ENCODE measurements at places on chromosomes 5 and 9. TPM values are rescaled to one million over a fixed set of nuclear protein-coding genes. Genes with fewer than 3 reads are reported as not detected.

IRX2 gene
- total RNA-seq = not detected

CCL19 gene
- total RNA-seq = not detected

PRRT1B gene
- total RNA-seq = not detected

IGFBPL1 gene
- not detected for total RNA-seq

DNA sequence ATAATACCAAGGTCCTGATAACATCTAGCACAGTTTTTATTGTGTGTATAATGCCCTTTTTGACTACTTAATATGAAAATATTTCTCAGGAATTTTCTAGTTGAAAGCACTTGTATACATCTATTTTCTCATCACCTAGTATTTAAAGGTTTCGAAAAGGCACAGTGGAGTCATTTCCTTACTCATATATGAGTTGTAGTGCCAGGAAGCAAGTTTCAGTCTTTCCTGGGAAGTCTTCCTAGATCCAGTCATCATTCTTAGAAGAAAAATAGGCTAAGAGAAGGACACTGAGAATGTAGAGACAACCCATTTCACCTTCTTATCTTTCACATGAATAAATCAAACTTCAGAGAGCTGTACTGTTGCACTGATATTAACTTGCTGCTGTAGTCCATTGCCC, 70.2 kb downstream of the SLC25A46 start:
- no peak for DNase-seq

DNA sequence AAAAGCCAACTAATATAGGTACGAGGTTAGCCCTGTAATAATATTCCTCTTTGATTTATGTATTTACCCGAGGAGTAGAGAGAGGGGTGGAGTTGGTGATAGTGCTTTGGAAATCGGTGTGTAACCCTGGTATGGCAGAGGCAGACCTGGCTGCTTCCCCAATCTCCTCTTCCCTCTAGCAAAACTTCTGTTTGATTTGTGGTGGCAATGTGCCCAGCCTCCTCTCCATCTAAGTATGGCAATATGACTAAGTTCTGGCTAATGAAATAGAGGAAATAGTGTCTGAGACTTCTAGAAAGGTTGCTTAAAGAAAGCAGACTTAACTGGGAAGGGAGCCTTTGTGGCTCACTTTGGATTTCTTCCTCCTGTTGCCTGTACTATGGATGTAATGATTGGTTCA, 491.1 kb downstream of the ENC1 start:
- DNase-seq = no peak

DNA sequence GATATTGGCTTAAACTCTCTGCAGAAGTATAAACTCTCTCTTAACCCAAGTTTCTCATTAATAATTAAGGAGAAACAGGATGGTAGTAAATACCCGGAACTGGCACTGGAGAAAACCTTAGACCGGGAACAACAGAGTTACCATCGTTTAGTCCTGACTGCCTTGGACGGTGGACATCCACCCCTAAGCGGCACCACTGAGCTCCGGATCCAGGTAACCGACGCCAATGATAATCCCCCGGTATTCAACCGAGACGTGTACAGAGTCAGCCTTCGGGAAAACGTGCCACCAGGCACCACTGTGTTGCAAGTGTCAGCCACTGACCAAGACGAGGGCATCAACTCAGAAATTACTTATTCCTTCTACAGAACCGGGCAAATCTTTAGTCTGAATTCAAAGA, 861 bp downstream of the PCDHGB5 start:
- no peak for DNase-seq

DNA sequence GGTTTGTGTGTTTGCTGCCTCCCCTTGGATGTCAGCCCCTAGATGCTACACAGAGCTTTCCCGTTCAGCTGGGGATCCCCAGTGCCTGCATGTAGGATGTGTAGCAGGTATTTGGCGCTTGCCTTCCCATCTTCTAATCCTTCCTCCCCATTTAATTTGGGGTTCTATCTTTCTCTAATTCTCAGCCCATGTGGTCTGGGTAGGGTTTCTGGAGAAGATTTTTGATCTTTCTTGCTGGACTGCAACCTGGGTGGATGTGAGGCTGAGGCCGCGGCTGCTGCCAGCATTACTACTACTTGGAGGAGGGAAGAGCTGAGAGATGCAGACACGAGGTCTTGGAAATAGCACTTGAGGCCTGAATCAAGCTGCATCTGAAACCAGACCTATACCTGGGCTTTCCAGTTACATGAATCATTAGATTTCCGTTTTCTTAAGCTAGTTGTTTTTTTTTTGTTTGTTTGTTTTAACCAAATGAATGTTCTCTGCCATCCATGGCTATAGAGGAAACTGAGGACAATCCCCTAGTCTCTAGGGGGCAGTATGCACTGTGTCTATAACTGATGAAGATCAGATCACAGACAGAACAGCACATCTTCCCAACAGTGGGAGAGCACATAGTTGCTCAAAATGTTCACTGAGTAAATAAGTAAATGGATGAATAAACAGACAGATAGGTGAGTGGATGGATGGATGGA, 178.6 kb downstream of the FGF18 start:
- DNase-seq = no peak

DNA sequence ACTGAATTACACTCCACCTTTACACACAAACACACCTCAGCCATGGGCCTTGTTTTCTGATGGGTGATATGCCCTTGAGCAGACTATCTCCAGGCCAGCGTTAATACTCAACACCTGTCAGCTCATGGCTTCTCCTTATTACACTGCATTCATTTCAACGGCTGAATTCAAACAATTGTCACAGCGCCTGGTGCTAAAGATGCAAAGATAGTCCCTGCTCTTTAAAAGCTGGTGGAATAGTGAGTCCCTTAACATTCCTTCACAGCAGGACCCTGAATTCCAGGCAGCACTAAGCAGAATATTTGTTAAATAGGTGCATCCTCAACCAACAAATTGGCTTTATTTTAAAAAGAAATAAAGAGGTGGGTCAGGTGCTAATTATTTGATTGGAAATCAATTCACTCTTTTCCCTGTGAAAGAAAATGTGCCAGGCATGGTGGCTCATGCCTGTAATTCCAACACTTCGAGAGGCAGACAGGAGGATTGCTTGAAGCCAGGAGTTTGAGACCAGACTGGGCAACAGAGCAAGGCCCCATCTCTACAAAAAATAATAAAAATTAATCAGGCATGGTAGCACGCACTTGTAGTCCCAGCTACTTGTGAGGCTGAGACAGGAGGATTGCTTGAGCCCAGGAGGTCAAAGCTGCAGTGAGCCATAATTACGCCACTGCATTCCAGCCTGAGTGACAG, 155.7 kb upstream of the EFNA5 start:
- no peak for DNase-seq

DNA sequence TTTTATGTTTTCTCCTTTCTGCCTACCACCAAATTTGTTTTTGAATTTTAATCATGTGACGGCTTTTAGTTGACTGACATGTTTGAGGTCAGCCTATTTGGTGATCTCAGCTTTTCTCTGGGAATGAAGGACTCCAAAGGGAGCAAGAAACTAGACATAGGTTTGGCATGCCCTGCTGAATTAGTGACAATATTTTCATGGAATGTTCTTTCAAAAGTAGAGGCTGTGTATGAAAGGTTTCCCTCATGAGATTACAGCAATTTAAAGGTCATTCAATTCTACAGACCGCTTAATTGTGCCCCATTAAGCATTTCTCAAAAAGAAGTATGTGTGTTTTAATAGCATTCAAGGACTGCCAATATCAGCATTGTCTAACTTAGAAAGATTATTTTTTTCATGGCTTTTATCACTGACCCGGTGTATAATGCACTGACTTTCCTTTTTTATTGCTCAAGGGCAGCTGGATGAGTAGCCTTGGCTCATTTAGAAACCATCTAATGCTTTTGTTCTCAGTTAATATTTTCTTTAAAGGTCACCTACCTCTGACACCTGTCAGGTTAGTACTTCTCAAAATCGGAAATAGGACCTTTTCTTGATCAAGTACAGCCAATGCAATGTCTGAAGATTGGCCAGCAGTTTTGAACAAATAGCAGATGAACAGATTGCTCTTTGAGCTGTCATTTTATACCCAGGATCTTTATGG, 8.1 kb upstream of the MLLT3 start:
- DNase-seq = no peak

GRCh38 chr5:15687401-15687800, 187.4 kb downstream of the FBXL7 start:
- DNase-seq = no peak

GRCh38 chr9:21803649-21804048, 1.2 kb downstream of the MTAP start:
- DNase-seq = no peak

DNA sequence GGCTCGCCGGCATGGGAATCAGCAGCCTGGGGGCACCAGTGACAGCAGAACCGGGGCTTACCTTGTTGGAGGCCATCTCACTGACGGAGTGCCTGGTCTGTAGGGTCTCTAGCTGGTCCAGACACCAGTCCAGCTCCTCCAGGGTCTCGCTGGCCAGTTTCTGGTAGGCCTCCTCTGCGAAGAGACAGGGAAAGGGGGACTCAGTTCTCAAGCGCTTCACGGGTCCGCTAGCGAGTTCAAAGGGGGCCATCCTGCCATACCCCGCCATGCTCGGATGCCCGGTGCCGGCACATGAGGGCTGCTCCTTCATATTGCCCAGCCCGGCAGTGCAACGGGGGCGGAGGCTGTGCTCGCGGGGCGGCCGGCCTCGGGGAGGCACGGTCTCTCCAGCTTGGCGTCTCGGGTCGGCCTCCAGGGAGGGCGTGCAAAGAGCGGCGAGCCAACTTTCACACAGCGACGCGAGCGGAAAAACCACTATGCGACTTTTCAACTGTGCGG, 456.0 kb downstream of the RAB3C start:
- no peak for DNase-seq

DNA sequence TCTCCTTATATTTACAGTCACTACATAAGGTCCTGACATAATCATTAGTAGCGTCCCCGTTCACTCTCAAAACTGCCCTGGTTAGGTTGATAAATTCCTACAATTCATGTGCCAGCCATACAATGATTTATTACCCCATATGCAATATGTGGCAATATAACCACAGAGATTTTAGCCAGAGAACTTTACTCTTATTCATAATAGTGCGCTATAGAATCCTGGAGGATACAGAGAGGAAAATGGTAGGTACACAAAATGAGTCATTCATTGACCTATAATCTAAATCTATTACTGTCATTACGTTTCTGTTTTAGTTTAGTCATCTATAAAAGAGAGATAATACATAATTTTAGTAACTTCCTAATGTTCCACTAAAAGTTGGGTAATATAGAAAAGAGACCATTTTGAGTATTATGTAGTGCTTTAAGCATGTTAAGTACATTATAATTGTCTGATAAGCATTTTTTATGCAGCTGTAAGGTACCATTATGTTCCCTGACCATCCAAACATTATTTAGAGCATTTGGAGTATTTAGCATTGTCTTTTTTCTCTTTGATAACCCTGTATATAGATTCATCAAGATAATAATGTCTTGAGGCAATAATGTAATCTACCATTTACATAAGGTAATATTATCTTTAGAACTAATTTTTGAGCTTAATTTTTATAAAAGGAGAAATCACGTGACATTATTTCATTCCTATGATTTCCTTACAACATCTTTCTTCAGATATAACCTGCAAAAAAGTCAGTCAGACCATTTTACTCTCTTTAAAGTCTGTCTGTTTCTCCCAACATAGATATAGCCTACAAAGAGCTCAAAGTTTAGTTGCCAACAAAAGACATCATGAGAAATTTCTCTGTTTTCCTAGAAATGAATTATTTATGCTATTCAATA, 655.5 kb upstream of the ZNF608 start:
- DNase-seq = no peak

DNA sequence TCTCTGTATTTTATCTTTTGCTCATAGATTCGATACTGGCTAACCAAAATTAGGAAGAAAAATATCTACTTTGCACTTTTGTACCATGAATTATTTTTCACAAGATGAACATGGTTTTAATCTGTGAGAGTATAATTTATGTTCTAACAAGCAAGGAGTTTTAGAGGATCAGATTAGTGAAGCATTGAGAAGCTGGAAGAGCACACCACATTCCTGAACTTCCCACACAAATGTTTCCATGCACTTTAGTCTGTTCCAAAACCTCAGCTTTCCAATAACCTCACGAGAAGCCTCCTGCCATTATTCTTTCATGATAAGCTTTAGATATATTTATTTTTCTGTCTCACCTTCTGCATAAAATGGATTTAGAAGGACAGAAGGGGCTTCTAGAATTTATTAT, 98.7 kb upstream of the MPDZ start:
- DNase-seq = no peak

DNA sequence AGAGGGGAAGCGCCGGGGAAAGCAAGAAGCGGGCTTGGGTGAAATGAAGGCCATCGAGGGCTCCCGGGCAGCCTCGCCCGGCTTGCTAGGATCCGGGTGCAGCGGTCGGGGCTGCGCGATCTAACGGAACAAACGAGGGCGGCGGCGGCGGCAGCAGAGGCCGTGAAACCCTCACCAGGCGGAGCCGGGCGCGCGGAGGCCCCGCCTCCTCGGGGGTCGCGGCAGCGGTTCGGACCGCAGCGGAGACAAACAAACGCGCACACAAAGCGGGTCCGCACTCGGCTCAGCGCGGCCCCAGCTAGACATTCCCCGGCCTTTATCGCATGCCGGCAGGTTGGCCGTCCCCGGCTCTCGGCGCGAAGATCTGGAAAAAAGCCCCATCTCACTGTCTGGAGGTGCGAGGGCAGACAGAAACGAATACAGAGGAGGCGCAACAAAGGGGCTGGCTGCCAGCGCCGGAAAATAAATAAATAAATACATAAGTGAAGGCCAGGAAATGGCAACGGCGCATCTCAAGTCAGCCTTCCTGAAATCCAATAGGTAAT, 10.5 kb upstream of the TRIM36 start:
- no peak for DNase-seq

DNA sequence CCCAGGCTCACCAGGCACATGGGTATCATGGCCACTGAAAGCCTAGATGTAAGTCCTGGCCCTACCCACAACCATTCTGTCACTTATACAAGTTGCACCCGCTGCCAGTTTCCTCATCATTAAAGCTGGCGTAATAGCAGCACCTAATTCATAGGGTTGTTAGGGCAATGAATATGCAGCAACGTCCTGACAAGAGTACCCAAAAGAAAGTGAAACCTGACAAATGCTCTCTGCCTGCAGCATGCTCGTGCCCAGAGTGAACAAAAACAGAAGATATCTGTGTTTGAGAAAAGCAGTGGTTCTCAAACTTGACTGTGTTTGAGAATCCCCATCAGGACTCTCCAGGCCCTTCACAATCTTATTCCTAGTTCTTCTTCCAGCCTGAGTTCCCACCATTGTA, 632.4 kb downstream of the SEMA5A start:
- DNase-seq = no peak

DNA sequence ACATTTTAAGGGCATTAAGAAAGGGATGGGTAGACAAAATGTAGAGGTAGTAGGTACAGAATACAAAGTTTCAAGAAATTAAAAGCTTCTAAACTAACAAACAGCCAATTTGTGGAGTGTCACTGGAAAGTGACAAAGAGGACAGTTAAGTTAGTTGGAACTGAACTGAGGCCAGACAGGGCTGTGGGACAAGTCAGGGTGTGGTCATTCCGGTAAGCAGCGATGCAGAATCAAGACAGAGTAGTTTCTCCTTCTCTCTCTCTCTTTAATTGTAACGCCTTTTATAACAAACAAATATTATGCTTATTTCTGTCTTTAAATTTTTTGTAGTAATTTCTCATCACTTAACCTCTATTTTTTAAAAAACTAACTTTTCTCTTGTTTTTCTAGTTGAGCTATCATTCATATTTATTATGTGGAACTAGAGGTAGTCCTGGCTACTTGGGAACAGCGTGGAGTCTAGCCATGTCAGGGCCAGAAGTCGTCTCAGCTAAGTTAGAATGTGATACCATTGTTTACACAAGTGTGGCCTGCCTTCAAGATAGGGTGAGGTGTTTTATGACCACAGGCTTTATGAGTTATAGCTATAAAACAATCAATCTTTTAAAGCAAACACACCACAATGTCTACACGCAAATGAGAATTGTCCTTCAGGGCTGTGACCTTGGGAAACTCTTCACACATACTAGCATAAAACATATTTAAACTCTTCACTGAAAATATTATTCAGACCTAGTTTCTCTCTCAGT, 115.3 kb upstream of the CDKN2B start:
- DNase-seq = no peak
